ENCODE measurements at places on chromosomes 7 and 10.

DNA sequence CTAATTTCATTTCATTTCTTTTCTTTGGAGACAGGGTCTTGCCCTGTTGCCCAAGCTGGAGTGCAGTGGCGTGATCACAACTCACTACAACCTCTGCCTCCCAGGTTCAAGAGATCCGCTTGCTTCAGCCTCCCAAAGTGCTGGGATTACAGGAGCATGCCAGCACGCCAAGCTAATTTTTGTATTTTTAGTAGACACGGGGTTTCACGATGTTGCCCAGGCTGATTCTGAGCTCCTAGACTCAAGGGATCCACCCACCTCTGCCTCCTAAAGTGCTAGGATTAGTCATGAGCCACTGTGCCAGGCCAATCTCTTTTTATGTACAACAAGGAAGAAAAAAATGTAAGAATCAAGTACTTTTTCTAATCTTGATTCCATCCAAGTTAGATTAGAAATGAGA is 10.7 kb upstream of the KMT2E start:
- DNase-seq, result no peak

DNA sequence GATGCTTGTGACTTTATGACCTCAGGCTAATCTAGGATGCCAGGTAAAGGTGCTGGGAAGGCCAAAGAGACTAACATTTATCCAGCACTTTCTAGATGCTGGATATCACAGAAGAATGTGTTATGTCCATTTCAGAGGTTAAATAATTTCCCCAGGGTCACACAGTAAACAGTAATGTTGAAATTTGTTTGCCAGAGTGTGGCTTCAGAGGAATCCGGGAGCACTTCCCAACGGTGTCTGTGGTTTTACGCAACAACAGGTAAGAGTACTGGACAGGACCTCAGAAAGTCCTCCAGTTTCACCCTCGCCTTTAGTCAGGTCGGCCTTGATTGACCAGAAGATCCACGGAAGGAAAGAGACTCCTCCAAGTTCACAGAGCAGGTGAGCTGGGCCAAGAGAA is 1.7 kb downstream of the SHTN1 start:
- DNase-seq, result no peak

DNA sequence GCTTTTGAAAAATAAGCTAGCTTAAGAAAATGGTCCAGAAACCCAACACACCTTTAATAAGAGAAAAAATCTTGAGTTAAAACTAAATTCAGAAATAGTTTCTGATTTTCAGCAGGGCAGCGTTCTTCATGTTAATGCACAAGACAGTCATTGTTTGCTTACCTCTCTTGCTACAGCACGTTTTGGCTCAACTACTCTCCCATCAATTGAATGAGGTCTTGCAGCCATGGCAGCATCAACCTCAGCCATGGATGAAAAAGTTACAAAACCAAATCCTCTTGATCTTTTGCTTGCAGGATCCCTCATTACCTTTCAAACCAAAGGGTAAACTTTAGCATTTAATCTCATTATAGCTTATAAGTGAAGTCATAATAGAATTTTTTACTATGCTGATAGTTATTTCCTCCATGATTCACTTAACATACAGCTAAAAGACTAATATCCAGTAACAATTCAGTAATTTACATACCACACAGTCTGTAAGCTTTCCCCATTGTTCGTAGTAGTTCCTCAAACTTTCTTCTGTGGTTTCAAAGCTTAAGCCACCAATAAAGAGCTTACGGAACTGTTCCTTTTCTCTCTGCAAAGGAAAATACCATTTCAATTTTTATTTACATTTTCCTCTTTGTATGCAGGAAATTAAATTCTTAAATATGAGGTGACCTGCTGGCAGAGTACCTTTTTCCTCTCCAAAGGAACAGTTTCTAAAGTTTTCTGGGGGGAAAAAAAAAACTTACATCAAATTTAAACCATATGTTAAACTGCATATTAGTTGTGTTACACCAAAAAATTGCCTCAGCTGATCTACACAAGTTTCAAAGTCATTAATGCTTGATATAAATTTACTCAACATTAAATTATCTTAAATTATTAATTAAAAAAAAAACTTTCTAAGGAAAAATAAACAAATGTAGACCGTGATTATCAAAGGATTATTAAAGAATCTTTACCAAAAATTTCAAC is 3.1 kb downstream of the HNRNPA2B1 start:
- DNase-seq, result no peak

DNA sequence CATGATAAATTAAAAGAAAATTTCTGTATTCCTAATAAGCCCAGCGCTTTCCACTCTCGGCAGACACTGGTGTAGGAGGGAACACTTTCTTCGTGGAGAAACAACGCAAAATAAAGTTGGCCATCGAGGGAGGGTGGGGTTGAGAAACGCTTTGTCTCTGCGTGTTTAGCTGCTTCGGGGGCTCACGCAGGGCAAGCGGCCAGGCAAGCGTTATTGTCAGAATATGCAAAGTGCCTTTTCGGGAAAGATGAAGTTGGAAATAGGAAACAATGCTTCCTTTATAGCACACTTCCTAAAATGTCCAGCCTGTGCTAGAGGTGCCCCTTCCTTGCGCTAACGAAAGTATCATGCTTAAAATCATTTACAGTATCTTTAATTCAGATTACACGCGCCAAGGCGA is 1.9 kb upstream of the EBF3 start:
- DNase-seq, result no peak

GRCh38 chr10:1093696-1094095 is 37.5 kb downstream of the WDR37 start:
- DNase-seq, result no peak

- DNase-seq, result no peak
Measured at GRCh38 chr10:63921908-63922467, 400.8 kb downstream of the REEP3 start.

DNA sequence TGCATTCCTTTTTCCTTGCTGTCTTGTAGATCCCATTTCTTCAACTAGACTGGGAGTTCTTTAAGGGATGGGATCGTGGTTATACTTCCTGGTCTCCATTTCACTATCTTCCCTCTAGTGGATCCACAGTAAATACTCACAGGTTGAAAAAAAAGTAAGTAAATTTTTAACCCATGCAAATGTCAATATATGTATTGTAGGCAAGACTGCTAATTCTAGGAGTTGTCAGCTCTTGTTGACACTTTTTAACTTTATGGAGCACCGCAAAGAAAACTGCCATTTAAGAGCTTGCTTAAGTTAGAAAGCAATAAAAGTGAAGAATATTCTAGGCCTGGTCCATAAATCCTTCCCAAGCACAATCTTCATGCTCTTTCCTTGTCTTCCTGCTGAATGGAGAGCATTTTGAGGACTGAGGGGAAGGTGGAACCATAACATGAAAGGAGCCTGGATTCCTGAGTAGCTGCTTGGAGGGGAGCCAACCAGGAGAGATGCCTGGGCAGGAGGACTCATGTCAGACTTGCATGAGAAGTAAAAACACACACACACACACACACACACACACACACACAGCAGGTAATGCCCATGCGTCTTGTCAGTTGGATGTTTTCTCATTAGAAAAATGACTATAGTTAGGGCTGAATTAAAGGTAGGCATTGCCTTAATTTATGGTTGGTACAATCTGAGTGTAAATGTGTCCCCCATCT is 32.2 kb downstream of the VWA2 start:
- DNase-seq, result no peak

DNA sequence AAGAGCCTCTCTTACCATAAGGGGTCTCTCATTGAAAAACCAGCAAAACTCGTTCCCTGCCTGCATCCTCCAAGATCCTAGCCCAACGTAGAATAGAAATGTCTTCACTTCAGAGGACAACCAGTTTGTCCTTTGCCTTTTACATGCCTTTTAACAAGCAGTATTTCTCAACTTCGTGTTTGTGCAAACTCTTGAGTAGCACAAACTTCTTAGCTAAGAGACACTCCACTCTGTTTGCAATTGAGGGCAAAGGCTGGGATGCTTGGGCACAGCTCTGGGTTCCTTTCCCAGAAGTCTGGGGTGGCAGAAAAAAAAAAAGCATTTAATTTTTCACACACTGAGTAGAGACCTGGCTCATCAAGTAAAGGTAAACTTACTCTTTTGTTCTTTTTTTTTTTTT is 19.5 kb upstream of the KCTD7 start:
- no peak for DNase-seq

DNA sequence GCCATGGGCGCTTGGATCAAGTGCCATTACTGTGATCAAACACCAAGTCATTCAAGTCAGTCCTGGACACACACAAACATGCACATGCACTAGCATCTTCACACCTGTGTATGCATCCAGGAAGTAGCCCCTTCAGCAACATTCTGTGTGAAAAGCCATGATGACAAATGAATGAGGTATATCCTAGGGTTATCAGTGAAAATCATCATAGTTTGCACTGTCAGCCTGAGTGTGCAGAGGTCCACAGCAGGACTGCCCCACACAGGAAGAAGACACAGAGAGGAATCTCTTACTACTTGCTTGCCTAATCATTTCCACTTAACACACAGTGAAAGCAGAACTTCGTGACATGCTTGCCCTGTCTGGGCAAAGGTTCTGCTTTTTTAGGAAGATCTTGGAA is 184.0 kb upstream of the ADO start:
- DNase-seq, result no peak

DNA sequence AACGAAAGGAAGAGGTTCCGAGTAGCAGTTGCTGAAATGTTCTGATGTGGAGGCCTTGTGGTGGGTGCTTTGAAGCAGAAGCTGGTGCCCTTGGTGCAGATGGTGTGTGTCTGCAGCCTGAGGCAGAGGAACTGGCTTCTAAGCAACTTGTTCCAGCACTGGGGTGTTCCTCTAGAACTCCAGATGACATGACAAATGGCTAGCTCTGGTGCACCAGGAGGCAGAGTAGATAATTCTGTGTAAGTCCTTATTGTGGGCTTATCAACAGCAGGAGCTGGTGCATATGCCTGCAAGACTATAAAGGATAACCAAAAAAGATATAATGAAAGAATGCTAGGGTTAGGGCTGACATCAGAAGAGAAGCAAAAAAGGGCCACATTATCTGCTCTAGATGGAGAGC is 76.5 kb downstream of the ARL5B start:
- DNase-seq, result no peak

DNA sequence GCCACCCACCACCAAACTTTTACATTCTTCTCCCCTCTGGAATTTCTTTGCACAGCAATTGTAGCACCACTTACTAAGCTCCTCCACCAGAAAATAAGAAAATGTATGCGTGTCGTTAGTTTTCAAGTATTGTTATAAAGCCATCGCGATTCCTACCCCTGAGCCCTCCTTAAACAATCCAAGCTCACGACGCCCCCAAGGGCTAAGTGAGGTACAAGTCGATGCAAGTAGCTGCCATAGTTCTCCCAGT is 1.3 kb downstream of the FRAT2 start:
- no peak for DNase-seq

DNA sequence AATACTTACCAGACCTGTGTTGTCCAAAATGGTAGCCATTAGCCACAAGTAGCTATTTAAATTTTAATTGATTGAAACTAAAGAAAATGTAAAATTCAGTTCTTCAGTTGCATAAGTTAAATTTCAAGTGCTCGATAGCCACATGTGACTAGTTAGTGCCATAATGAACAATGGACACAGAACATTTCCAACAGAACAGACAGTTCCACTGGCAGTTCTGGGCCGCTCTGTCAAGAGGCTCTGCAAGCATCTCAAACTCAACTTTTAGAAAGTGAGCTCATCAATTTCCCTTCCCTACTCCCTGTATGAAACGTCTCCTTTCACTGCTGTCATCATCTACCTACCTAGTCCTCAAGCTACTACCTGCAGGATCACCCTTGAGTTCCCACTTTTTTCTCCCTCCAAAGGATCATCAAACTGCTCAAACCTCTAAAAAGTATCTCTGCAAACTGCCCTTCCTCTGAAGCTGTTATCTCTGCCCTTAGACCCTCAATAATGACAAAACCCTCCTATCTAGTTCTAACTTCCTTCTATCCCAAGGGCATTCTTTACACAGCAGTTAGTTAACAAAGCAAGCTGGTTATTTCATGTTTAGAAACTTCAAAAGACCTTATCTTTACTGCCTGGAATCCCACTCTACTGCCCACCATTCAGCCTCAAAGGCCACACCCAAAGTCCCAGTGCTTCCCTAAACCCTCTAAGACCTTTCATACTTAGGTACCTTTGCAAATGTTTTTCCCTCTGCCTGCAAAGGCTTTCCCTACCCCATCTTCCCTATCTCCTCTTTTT is 20.6 kb downstream of the SHTN1 start:
- no peak for DNase-seq

DNA sequence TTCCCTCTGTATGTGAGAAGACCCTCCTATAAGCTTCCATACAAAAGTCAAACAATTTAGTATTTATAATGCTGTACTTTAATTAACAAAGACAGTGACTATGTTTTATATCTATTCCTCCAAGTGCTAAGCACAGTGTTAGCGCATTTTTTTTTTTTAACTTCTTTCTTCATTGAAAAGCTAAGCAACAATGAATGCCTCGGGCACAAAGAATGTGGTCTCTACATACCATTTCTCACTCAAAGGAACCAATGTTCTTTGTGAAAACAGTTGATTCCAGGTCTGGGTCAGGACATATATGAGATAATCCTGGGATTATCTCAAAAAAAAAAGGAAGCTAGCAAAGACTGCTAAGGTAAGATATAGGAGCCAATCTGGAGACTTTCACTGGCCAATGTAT is 26.2 kb upstream of the REEP3 start:
- DNase-seq, result no peak

DNA sequence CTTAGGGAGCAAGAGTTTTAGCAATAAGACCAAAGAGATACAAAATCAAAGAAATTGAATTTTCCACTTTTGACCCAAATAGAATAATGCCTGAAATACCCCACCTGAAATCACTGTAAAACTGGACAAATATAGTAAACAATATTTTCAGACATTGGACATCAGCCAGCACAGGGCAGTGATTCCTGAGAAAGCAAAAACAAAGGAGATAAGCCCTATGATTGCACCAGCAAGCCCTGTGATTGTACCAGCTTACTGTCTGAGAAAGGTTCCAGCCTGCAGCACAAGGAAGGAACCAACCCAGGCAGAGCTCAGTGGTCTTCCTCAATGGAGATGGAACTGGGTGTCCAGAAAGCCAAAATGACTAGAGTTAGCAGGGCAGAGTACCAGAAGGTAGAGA is 10.3 kb downstream of the TMEM106B start:
- DNase-seq, result no peak

- DNase-seq, result no peak
Measured at GRCh38 chr10:15202639-15203038, 34.1 kb upstream of the NMT2 start.

DNA sequence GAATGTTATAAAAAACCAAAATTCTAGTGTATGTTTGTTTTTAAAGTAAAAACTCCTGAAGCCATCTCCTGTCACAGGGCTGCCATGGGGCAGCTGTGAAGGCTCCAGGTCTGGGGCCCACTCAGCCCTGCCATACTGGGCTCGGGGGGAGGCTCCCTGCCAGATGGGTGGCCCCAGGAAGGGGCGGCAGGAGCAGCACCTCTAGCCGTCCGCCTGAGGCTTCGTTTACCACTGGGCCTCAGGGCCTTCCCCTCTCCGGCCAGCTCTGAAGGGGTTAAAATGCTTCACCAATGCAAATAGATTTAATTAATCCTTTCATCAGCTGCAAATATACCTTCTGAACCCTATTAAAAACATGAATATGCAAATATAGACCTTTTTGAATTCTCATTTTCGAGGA is 139.0 kb downstream of the ELFN1 start:
- no peak for DNase-seq
